ENCODE measurements at places on chromosomes 12 and 14.

DNA sequence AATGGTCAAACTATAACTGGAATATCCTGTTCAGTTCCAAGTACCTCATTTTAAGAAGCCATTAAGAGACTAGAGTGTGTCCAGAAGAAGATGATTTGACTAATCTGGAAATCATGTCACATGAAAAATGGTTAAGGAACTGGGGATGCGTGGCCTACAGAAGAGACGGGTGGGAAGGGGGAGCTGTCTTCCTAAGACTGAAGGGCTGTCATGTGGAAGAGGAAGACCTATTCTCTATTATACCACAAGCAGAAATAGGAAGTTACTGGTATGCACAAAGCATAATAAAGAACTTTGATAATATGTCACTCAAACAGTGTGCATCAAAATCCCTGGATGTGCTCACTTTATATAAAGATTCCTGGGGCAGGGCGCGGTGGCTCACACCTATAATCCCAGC lies 50.3 kb downstream of the HECTD4 start:
- no peak for DNase-seq

DNA sequence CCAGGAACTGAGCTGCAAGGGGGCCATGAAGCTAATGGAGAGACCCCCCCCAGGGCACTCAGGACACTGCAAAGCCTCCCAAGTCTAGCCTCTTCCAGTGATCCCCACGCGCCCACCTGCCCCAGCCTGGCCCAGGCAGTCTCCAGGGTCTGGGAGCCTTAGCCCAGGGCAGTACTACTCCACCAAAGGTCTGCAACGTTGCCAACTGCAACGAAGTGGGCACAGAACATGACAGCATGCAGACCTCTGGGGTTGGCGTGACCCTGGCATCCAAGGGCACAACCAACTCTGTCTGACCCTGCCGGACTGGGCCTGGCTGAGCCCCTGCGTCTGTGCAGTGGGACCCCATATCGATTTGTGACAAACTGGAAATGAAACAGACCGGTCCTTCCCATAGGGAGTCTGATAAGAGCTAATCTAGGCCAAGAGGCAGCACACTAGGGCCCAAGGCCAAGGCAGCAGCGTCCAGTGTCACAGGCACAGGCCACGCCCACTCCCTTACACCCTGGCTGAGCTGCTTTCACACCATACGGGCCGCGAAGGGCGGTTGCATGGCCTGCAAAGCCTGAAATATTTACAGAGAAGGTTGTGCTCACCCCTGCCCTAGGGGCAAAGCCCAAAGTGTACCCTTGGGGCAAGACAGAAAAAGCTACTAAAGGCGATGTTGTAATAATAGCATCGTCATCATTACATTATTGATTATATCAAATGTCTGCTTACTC lies 76.7 kb downstream of the NCOR2 start:
- DNase-seq, result no peak

DNA sequence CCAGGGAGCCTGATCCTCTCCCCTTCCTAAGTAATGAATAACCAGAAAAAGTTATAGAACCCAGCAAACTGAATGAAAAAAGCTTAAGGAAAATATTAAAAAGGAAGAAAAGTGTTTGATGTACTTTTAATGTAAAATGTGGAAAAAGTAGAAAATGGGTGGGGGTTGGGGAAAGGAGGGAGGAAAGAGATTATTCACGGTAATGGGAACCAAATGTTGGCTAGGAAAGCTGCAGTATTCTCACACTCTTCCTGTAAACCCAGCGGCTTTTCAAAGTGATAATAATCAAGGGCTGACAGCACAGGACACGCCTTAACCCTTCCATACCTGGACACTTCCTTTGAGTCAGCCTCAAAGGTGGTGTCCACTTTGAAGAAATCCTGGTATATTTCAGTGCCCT lies 139.2 kb downstream of the TGFB3 start:
- DNase-seq, result no peak

- DNase-seq, result no peak
These were observed 5.0 kb upstream of the ALDH2 start for GRCh38 chr12:111761706-111762105.

- no peak for DNase-seq
These were observed 89.3 kb upstream of the RAP1B start for GRCh38 chr12:68521321-68521839.

DNA sequence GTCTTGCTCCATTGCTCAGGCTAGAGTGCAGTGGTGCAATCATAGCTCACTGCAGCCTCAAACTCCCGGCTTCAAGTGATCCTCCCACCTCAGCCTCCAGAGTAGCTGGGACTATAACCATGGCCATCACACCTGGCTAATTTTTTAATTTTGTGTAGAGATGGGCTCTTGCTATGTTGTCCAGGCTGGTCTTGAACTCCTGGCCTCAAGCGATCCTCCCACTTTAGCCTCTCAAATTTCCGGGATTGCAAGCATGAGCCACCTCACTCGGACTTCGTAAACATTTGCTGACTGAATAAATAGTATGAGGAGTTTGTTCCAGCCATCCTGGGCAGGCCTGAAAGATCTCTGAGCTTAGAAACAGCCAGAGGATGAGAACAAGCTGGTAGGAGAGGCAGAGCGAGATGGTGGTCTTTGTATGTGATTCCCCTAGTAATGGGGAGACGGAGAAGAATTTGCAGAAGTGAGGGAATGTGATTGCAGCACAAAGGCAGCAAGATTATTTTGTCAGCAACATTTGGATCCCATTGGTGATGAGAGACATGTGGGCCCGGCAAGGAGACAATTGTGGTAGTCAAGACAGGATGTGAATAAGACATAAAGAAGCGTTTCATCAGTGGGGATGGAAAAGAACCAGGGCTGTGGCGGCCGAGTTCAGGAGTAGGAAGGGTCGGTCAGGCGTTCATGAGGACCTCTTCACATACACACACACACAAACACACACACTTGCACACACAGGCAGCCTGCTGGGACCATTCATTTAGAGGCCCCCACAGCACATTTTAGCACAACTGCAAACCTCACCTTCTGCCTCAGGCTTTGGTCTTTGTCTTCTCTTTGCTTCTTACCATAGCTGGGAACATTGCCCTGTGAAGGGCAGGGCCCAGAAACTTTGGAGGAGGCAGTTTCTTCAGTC lies 155.5 kb downstream of the ZFP36L1 start:
- DNase-seq, result no peak

DNA sequence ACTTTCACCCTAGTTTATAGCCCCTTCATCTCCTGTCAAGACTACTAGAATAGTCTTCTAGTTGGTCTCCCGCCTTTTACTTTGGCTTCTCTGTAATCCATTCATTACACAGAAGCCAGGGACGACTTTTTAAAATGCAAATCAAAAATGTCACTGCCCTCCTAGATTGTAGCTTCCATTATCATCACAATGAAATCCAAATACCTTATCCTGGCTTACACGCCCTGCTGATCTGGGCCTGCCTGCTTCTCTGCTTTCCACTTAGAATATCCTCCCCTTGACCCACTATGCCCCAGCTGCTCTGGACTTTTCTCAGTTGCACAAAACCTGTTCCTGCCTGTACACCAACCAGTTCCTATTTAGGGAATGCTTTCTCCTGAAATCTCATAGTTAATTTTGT lies 4.5 kb upstream of the EEA1 start:
- DNase-seq, result no peak

GRCh38 chr14:33917661-33918060 lies 33.2 kb downstream of the EGLN3 start:
- no peak for DNase-seq

DNA sequence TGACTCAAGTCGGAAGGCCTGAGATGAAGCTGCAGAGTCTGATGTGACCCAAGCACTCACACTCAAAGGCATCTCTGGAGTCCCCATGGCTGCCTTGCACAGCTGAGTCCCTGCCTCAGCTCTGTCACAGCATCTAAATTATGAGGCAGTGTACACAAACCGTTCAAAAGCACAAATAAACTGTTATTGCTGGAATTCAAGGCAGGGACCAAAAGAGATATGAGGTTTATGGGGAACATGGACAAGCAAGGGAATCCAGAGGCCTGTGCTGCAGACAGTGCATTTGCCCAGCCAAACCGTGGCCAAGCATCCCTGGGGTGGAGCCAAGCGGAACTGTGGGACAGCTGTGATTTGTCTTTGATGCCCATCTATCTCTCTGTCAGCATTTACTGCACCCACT lies 91.3 kb downstream of the RPS29 start:
- no peak for DNase-seq

DNA sequence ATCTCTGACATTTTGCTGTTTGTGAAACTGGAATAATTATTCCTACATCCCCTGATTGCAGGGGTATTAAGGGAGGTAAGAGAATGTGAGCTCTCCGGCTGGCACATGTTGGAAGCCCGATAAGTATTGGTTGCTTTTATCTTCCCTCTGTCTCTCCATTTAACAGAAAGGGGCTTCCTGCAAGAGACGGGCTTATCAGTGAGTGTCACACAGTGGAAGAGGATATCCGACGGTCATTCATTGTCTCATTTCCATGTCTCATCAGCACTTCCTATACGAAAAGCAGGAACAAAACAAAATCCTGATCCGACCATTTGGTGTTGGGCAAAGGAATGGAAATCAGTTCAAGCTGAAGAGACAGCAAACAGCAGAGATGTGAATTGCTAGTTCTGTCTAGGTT lies 10.7 kb downstream of the DYRK4 start:
- no peak for DNase-seq

DNA sequence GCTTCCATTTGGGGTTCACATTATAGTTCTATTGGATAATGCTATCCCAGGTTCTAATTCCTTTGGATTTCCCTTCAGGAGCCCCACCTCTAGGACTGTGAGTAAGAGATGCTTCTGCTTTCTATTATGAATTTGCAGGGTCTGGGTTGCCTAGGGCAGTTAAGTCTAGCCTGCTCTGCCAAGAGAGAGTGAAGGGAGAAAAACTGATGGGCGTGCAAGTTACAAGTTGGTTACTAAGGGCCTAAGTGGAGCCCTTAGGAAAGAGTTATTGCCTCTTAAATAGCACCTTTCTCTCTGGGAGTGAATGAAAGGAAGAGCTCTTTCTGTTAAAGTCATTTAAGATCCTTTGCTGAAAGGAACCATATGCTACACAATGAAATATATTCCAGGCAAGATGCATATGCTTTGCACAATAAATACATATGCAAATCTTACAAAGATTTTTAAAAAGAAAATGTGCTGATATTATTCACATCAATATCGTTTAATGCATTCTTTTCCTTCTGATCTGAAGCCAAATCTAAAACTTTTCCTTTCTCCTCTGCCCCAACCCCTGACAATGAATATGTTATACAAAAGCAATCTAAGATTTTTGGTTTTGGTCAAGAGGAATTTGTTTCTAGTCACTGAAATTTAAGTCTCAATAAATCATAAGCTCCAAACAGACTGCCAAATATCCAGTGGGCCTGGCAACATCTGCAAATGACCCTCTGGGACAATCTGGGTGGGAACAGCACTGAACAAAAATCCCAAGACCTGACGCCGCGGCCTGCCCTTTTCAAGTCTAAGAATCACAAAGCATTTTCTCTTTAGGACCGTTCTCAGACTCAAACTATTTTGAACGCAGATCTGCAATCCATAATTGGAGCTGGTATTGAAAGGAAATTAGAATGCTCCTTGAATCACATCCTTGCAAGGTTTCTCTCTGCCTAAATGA lies 586.7 kb downstream of the ETNK1 start:
- no peak for DNase-seq

GRCh38 chr12:78034025-78034424 lies 203.3 kb downstream of the NAV3 start:
- DNase-seq, result no peak

GRCh38 chr14:31950764-31951637 lies 126.1 kb upstream of the ARHGAP5 start:
- DNase-seq, result no peak

- no peak for DNase-seq
These were observed 16.3 kb upstream of the SLCO1A2 start for GRCh38 chr12:21350975-21351374.

DNA sequence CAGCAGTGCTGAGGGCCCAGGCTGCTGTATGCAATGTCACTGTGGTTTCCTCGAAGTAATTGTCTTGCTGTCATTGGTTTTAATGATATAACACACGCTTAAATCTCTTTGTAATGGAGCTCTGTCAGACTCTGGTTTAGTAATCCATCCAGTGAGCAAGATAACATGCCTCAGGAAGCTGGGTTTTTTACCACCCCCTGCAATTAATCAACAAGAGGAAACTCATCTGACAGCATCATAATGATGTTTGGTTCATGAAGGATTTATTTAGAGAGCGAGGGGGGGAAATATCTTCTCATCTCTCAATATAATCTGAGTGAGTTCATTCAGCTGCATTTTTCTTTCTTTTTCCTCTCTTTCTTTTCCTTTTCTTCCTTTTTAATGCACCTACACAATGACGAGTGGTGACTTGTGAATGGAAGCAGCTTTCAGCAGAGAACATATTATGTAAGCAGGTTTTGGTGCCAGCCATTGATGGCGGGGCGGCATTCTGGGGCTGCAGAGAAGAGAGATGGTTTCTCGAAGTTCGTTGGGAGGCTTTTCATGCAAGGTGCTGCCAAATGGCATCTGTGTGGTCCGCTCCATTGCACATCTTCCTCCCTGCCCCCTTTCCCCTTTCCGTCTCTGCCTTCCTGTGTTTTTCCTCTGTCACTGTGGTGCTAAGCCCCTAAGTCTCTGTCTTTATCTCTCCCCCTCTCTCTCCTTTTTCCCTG lies 6.7 kb downstream of the RPH3A start:
- no peak for DNase-seq

DNA sequence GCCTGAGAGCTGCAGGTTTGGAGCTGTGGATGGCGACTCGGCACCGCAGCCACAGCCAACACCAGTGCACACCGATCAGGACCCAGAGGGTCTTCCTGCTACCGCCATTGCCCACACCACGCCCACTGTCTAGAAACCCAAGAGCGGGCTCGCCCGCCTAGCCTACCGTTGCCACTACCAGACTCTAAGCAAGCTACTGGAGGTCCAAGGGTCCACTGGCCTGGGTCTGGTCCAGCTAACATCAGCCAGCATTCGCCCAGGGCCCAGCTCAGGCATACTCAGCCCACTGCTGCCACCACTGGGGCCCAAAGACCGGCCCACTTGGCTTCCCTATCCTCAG lies 30.5 kb upstream of the MON2 start:
- no peak for DNase-seq

DNA sequence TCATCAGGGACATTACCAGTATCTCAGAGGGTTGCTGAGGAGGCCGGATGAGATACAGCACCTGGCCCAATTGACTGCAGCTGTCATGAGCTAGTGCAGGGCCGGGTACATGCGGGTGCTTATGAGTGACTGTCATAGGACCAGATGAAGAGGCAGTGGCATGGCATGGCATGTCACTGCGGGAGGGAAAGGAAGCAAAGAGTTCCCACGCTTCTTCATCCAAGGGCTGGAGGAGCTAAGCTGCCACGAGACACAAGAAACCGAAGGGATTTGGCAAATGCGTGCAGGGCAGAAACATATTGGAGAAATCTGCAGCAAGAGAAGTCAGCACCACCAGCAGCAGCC lies 10.7 kb upstream of the GPX2 start:
- no peak for DNase-seq

- no peak for DNase-seq
These were observed 71.1 kb downstream of the C2CD5 start for GRCh38 chr12:22473212-22473611.

Measured in Panc1 (cell line).